ENCODE measurements at places on chromosomes 12 and 14.

- no peak for DNase-seq
These were observed 449.7 kb downstream of the BTG1 start for GRCh38 chr12:91695964-91696363.

DNA sequence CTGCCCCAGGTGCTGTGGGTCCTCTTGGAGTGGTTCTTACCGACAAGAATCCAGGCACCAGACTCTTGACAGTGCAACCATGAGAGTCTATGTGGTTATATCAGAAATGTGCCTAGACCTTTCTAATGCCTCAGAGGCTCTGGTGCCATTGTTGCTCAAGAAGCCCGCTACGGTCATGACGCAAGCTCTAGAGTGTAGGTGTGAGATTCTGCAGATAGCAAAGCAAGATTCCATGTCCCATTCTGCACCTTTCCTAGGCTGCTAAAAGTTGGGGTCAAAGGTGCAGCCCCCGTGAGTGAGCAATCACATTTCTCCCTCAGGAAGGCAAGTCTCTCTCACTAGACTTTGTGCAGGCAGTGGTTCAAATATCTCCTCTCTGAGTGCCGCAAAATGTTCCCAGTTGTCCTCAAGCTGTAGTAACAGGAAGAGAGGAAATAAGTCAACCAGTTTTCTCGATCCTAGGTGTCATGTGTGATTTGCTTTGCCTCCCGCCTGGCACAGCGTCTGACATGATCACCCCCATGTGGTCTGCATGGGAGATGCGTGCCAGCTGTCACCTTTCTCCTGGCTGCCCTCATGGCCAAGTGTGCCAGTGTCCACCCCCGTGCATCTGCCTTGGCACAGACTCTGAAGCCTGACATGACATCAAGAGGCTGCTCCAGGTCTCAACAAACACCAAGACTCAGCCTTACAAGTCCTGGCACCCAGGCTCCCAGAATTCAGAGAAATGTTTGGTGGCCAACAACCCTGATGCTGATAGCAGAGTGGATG lies 122.5 kb upstream of the COCH start:
- DNase-seq, result no peak

DNA sequence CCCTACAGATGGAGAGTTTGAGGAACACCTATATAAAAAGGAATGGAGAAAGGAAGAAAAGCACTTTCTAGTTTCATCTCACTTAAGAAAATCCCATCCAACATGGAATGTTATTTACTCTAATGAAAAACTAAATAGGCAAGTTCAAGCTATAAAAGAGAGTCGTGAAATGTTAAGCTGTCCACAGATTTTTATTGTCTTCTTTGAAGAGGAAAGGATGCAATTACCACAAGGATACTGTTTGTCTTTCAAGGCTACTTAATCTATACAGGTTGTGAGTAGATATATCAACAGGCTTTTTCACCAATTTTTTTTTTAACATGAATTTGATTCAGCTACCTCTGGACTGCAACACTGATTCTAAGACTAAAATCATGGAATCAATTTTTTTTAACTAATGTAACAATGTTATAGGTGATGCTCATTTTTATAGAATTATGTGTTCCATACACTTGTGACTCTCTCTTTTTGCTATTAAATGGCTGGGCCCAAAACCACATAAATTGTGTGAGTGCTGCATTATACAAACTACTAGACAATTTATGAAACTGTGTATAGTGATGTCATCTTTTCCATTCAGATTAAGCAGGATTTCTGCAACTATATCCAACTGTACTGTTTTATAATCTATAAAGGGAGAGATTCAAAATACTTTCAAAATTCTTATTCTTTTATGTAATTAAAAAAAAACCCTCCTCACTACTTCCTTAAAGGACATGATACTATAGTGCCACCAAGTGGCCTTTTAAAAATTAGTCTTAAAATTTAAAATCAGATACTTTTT lies 26.8 kb upstream of the BMAL2 start:
- no peak for DNase-seq

DNA sequence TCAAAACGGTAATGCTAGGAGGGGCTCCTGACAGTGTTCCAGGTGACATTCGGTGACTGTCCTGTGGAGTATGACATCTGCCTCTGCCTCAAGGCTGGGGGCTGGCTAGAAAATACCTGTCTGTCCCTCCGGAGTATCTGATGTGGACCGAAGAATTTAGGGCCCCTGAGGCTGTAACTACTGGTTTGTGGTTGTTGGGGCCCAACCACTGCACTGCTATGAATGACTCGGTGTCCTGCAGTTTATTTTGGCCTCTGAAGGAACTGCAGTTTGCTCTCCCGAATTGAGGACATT lies 198.9 kb upstream of the CAND1 start:
- DNase-seq, result no peak

GRCh38 chr14:43359317-43359716 lies 1147.8 kb downstream of the FSCB start:
- DNase-seq, result no peak

- no peak for DNase-seq
These were observed 86.8 kb downstream of the NUAK1 start for GRCh38 chr12:106051853-106052531.

GRCh38 chr12:45688183-45688582 lies 41.3 kb upstream of the ARID2 start:
- DNase-seq, result no peak

DNA sequence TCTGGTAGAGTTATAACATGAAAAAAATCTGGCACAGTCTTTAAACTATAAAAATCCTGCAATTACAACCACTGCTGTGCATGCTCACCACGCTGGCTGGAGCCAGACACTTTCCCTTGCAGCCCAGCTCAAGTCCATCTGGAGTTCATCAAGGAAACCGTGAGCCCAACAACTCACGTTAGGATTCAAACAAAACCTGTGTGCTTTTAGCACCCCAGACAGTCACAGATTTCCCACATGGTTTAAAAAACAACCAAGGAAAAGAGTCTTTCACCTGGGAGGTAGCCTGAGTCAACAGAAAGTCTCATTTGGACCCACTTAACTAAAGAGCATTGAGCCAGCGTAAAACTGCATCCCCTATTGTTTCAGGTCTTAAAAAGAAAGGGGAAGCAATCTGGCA lies 4.7 kb downstream of the LRIG3 start:
- DNase-seq, result no peak

DNA sequence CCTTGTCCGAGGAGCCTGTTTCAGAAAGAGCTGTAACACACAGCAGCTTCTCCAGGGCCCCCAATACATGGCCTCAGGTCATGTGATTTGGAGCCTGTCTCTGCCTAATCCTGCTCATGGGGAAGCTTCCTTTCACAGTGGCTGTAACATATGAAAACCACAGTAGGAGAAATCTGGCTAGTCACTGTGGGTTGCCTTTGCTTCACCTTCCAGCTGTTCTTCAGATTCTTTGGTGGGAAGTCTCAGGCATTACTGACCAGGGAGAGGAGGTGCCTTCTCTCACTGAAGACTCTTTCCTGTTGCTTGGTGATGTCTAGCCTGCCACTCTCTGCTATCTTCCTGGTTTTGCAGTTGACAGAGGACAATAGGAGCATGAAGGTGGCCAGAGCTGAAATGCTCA lies 350.6 kb downstream of the DPF3 start:
- DNase-seq, result no peak

DNA sequence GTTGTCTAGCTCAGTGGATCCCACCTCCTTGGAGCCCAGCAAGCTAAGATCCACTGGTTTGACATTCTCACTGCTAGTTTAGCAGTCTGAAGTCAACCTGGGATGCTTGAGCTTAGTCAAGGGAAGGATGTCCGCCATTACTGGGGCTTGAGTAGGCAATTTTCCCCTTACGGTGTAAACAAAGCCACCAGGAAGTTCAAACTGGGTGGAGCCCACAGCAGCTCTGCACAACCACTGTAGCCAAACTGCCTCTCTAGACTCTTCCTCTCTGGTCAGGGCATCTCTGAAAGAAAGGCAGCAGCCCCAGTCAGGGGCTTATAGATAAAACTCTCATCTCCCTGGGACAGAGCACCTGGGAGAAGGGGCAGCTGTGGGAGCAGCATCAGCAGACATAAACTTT lies 16.7 kb upstream of the TAS2R43 start:
- DNase-seq, result no peak

GRCh38 chr14:91985521-91986255 lies 38.2 kb upstream of the FBLN5 start:
- no peak for DNase-seq

- DNase-seq, result no peak
These were observed 91.7 kb downstream of the TMX1 start for GRCh38 chr14:51331486-51332367.

DNA sequence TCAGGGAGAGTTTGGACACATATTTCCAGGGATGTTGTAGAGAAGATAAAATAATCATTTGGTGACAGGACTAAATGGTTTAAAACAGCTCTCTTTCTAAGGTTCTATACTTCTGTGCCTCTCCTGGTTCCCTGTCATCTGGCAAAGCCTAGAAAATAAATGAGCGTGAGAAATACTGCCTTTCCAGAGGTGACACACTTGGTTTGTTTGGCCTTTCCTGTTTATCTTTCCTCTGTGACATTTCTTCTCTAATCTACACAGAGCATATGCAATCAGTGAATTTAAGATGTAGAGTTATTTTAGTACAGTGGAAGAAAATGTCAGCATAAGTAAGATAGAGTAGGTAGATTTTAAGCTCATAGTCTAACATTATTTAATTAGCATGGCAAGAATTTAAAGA lies 22.0 kb upstream of the SSTR1 start:
- no peak for DNase-seq

GRCh38 chr12:31877884-31878283 lies 81.3 kb upstream of the RESF1 start:
- no peak for DNase-seq

DNA sequence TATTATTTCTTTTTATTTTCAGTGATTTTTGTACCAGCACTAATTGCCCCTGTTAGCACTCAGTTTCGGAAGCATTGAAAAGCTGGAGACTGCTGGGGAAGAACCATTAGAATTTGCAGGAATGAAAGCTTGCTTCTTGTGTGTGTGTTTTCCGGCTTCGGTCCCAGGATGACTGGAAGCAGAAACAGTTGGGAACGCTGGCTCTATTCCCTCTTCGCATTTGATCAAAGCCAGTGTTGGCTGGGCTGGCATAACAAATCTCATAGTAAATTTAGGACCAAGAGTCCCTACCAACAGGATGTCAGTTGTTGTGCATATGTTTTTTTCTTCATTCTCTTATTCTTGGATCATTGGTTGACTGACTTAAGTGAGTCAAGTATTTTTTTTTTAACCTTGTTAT lies 53.6 kb upstream of the TRAF3 start:
- DNase-seq, result no peak
